ENCODE measurements at places on chromosomes 7 and 10.

GRCh38 chr10:28533186-28533564, 257 bp downstream of the WAC start:
- DNase-seq = no peak

DNA sequence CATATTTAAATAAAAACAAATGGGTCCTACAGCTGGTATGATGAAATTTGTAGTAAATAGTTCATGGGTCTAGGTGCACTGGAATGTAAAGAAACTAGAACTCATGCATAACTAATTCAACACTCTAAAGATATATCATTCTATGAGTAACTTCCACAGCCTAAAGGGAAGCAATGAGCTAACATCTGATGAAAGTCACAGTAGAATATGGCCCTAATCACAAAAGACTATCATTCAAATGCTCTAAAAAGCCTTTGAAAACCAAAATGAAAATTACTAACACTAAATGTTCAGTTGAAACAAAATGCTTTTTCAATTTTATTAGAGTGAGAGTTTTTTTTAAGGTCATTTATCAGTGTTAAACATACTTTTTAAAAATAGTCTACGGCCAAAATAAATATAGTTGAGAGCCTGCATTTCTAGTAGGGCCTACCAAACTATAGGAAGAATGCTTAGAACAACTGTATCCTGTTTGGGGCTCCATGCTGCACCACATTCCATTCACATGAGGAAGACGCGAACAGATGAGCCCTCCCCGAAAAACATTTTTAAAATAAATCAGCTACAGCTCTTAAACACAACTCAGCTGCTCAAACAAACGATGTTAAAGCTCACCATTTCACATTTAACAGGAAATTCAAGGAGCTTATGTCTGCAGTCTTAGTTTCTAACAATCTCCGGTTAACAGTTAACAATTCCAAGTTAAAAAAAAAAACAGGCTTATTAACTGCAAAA, 134.5 kb downstream of the NRBF2 start:
- DNase-seq = no peak

DNA sequence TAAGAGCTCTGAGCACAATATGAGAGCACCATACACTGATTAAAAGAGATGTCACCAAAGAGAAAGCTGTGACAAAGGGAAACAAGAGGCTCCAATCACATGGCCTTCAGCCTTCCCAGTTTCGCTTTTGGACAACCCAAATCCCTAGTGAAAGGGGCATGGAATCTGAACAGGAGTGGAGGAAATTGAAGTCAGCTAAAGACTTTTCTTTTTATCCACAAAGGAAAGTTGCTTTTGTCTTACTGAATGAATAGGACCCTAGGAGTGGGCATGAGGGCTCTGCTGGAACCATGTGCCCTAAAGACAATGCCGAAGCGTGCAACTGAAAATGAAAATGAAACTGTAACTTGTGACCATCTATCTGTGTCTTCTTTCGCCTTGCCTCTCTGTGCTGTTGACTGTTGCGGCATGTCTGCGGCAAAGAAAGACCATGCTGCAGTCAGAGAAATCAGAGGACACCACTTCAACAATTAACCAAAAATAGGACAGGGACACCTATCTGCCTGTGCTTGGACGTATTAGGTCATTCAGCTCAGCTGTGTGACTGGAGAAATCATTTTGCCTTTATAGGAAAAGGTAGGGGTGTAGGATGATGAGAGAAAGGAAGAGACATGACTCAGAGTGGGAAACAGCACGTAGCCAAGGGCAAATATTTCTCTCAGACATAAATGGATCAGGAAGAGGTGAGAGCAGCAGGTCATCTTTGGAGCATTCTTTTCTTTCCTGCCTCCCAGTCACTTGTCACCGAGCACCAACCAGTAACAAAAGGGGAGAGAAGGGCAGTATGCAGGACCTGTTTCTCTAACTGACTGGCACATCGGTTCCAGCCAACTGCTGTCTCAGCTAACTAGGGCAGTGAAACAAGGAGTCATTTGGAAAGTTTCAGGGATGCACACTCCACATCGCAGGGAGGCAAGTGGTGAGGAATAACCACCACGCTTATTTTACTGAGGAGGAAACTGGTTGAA, 12.3 kb downstream of the CAV2 start:
- no peak for DNase-seq

DNA sequence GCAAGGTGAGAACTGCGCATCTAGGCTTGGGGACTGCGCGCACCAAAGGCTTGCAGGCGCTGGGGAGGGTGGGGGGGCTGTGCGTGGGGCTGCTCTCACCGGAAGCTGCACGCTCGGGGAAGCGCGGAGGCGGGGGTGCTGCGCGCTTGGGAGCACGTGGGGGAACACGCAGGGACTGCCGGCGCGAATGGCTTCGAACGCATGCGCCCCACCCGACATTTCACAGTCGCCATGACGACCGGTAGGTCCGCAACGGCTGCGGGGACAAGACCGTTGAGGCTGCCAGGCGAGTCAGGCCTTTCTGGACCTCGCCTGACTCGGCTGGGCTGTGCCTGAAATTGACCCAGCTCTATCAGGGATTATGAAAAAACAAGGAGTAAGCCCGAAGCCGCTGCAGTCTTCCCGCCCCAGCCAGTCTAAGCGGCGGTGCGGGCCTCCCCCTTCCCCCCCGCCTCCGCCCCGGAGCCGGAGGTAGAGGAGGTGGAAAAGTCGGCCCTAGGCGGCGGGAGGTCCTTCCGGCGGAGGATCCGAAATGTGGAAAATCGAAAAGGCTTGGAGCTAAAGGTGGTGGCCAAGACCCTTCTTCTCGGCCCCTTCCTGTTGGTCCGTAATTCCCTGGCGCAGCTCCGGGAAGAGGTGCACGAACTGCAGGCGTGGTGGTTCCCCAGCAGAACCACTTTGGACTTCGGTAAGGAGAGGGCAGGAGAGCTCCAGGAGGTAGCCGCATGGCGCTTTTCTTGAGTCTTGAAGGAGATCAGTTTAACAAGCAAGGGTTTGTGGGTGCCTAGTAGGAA, 34.9 kb upstream of the STEAP1 start:
- DNase-seq = peak; percentile 8

DNA sequence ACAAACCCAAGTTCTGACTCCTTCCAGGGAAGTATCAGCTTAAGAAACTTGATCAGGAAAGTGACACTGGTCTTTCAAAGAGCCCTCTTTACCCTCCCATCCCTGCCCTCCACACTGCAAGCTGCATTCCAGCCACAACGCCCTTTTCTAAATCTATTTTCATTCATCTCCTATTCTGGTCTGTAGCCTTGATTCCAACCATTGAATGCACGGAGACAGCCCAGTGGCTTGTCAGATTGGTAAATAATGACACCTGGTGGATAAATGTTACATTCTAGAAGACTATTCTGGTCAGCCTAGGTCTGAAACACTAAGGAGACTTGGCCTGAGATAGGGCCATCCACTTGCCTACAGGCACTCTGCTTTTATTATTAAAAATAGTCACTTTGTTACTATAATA, 20.9 kb downstream of the MORN4 start:
- no peak for DNase-seq

GRCh38 chr7:46953008-46953407, 628.9 kb downstream of the TNS3 start:
- no peak for DNase-seq

- peak; percentile 71 for DNase-seq
Observed at GRCh38 chr10:17023386-17024298, 106.0 kb downstream of the CUBN start.

DNA sequence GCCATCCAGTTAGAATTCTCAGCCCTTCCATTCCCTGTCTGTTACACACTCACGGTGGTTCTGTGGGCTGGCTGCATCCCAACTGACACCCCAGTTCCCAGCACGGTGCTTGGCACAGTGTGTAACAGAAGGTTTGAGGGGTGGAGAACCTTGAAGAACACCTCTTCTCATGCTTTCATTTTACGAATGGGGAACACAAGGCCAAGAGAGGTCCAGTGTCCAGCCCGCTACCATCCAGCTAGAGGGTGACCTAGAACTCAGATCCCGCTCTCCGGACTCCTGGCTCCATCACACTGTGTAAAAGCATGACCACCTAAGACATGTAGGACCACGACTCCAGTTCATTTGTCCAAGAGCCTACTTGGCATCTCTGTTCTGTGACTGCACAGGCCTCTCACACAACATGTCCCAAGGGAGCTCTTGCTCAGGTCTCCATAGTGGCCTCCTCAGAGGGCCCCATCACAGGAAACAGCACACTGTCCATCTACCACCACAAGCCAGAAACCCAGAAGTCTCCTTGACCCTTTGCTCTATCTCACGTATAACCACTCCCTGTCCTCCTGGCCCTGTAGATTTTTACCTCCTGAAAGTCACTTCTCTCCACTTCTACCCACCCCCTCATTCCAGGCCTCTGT, 2.8 kb upstream of the CDH23 start:
- DNase-seq = no peak

- no peak for DNase-seq
Observed at GRCh38 chr10:95896071-95896850, 11.5 kb upstream of the CC2D2B start.

- no peak for DNase-seq
Observed at GRCh38 chr10:129380279-129380678, 86.8 kb upstream of the MGMT start.

DNA sequence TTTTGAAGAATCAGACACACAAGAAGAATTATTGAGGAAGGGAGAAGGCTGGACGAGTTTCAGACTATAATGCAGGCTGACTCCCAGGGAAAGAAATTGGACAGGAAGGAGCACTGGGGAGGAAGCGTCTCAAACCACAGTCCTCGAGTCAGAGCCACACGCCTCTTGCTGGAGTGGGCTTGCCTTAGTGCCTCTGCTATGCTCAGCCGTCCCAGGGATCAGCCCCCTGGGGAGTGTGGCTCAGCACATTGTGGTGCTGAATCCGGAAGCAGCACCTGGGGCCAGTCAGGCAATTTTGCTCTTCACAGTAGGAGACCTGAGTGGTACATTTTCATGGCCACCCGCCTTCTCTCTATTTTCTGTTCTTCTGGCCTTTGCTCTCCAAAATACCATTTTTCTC, 67.4 kb upstream of the SLC35G1 start:
- no peak for DNase-seq

DNA sequence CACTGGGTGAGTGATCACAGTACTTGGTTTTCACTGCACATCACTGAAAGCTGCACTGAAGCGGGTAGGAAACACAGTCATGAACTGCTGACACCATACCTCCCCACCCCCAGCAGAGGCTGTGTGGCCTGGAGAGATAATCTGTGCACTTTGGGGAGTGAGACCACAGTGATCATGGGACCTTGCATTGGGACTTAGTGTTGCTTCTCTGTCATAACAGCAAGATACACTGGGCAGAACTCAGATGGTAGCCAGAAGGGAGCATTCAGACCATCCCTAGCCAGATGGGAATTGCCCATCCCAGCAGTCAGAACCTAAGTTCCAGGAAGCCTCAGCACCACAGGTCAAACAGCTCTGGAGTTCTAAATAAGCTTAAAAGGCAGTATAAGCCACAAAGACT, 346.4 kb upstream of the TMEM229A start:
- DNase-seq = no peak

DNA sequence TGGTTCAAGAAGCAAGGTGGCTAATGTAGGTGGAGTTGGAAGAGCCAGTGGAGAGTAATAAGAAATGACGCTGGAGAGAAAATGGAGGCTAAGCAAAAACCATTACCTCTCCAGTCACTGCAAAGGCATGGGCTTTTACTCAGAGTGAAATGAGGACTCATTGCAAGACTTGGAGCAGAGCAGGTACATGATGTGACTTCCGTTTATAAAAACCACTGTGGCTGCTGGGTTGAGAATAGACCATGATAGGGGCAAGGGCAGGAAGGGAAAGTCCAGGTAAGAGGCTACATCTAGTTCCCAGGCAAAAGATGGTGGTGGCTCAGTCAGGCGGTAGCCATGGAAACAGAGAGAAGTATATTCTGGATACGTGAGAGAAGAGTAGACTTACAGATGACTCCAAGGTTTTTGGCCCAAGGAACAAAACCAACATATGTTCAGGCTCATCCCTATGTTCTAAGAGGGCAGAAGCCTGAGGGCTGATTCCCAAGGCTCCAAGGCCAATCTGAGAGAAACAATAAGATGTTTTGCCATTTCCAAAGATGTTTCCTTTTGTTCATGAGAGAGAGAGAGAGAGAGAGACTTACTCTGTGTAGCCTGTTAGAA, 21.5 kb upstream of the PDE1C start:
- no peak for DNase-seq

DNA sequence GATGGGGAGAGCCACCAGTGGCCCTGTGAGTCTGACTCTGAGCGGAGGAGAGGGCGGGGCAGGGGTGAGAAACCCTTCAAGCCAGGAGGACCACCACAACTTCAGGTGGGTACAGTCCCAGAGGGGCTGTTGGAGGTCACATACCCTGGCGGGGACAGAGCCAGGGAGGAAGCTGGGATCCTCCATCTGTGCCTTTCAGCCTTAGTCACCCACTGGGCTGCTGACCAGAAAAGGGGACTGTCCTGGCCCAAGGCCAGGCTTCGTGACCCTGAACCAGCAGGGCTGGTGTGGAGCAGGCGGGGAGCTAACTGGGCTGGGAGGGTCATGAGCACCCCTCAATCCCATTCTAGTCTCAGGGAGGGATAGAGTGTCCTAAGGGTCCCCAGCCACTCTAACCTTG, 1.5 kb upstream of the CALHM3 start:
- DNase-seq = no peak

DNA sequence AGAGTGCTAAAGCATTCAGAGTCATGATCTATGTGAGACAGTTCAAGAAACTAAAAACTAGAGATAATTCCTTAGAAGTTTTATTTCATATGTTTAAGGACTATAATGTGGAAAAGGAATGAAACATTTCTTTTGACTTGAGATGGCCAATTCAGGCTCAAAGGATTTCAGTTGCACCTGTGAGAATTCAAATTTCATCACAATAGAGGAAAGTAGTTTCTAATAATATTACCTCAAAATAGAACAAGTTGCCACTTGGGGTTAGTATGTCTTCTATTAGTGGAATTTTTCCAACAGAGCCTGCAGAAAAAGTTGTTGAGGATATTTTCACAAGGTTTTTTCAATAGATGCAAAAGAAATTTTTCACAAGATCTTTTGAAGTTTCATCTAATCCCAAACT, 37.4 kb downstream of the TMEM26 start:
- no peak for DNase-seq

Measured in stimulated activated CD4-positive, alpha-beta T cell treated with anti-CD3 and anti-CD28 coated beads, Interleukin-15, amount 100 ng/mL, for 48 hours (primary cell).